ENCODE measurements at places on chromosomes 3 and 15. TPM values are rescaled to one million over a fixed set of nuclear protein-coding genes. Genes with fewer than 3 reads are reported as not detected.

Gene ANKDD1A
- total RNA-seq: 36.2 TPM

Gene SERPINI2
- total RNA-seq: not detected

Gene TNNC1
- total RNA-seq: 3.4 TPM

Gene ITPKA
- total RNA-seq: 1.3 TPM

Gene CFAP100
- 0.98 TPM for total RNA-seq

Gene IGDCC3
- total RNA-seq: 5.5 TPM

Gene TIGIT
- 0.12 TPM for total RNA-seq

Gene GP5
- 0.24 TPM for total RNA-seq

Gene HCN4
- not detected for total RNA-seq

DNA sequence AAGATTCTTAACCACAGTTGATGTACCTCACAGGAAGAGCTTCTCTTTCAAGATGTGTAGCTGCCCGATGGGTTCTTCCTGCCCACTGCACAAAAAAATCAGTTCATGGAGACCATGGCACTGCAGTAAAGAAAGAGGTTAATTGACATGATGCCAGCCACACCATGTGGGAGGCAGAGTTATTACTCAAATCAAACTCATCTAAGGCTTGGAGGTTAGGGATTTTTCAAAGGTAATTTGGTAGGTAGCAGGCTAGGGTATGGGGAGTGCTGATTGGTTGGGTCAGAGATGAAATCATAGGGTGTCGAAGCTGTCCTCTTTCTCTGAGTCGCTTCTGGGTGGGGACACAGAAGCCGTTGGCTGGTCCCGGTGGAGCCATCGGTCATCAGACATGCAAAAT, 57.4 kb upstream of the BDH1 start:
- no peak for DNase-seq

DNA sequence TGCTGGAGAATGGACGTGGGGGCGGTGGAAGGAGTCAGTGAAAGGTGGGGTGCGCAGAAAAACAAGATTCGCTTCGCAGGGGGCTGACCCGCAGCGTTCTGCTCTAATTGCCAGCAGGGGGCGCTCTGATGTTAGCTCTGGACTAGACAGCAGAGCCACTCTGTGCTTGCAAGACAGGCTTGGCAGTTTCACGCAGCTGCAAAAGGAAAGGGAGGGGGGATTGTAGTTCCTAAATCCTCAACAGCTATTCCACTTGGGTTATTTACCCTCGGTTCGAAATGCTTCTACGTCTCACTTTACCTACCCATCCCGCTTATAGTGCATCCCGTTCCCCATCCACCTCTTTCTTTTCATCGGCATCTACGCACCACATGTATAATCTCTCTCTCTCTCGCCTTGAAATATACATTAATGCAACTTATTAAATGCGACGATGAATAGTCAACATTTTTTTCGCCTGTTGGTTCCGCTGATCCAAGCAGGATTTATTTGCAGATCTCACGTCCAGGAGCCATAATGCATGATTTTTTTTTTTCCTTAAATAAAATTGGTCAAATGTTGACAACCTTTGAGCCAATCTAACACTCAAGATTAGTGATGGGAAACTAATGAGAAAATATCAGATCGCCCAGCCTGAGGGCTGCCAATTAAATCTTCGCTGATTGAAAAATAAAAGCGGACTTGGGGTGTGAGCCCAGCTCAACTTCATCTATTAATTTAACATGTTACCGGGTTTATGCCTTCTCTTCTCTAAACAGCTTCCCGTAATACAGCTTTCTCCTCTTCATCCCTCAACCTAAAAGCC, 216.4 kb downstream of the MEIS2 start:
- peak; percentile 94 for DNase-seq

- no peak for DNase-seq
Observed at GRCh38 chr3:55882006-55882405, 394.9 kb upstream of the WNT5A start.

DNA sequence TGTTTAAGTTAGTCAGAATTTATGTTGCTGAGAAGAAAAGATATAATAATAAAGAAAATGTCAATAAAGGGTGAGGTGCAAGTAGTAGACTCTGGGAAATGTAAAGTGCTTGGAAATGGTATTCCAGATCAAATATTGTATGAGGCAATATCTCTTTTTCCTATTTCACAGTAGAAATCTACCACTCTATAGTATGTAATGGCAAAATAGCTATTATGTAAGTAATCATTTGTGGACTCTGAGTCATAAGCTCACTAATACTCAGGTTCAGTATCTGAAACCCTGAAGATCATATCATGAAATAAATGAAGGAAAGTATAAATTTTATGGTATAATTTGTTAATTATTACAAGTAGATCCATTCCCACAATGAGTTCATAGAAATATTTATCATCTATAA, 322.1 kb downstream of the PYDC2 start:
- DNase-seq: no peak

DNA sequence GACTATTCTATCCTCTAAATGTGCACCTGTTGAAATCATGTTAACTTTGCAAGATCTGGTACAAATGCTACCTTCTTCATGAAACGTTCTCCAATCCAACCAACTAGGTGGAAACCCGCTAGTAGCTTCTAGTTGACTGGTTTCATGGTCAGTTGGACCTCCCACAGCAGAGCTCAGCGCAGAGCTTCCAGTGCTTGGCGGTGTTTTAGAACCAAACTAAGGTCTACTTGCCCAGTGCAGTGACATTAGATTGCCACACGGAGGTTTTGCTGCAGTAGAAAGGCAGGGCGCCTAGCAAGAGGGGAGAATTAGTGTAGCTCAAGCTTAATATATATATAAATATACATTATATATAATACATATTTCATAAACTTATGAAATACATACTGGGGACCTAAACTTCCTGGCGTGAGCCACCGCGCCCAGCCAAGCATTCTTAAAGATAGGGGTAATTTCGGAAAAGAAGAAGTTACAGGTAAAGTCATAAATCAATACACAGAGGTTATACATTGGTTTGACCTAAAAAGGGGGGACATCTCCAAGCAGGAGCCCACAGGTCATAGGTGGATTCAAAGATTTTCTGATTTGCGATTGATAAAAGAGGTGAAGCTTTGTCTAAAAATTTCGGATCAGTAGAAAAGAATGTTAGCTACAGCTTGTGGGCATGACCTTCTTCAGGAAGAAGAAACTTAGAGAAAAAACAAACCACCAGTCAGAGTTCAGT, 2.1 kb upstream of the OXSR1 start:
- no peak for DNase-seq

- no peak for DNase-seq
Observed at GRCh38 chr3:49912881-49913281, 9.2 kb upstream of the MST1R start.

GRCh38 chr3:107637416-107638183, 114.8 kb downstream of the BBX start:
- no peak for DNase-seq

- DNase-seq: no peak
Observed at GRCh38 chr3:46460051-46460450, 4.7 kb downstream of the LTF start.

DNA sequence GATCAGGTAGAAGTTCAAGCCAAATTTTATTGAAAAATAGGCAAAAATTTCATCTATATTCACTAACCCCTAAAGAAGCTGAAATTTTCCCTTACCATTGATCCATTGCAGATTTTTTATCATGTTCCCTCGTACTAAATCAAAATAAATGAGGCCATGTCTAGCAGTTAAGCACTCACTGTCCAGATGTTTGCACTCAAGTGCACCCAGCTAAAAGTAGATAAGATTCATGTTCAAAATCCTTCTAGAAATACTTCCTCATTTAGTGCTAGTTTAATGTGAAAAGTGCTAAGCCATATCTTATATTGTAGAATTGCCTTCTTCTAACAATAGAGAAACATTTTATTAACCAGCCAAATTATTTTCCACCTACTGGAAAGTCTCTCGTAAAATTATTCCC, 164.7 kb upstream of the UBE2E2 start:
- DNase-seq: no peak

DNA sequence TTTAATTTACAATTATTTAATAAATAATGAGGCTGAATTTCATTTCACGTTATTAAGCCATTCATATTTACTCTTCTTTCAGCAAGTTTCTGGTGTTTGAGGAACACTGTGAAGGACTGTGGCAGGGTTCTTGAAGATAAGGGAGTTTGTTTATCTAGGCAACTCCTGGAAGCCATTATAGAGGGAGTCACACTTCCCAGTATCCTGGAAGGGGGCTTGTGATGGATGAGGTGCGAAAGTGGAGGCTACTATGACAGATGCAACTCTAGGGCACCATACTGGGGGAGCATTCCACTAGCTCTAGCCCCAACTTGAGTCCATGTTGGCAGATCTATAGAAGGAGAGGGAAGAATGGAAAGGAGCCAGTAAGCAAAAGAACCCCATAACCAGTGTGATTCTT, 14.4 kb downstream of the CNOT10 start:
- DNase-seq: no peak

DNA sequence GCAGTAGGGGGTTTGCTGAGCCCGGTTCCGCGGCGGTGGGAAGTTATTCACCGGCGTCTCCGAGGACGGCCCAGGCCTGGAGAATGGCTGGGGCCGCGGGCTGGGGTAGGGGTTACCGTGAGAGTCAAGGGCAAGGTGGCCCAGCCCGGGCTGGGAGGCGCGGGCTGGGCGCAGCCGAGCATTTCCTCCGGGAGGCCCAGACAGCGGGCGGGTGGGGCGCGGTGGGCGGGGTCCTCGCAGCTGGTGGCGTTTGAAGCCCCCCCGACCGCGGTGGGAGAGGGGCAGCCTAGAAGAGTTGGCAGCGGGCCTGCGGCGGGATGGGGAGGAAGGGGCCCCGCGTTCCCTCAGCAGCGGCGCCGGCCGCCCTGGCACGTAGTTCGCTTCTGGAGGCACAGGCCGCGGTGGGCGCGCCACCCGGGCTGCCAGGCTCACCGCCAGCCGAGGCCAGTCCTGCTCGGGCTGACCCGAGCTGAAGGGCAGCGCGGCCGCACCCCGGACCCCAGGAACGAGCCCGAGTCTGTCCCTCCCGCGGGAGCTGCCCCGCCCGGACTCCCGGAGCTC, 960 bp upstream of the KLF13 start:
- DNase-seq: peak; percentile 55

DNA sequence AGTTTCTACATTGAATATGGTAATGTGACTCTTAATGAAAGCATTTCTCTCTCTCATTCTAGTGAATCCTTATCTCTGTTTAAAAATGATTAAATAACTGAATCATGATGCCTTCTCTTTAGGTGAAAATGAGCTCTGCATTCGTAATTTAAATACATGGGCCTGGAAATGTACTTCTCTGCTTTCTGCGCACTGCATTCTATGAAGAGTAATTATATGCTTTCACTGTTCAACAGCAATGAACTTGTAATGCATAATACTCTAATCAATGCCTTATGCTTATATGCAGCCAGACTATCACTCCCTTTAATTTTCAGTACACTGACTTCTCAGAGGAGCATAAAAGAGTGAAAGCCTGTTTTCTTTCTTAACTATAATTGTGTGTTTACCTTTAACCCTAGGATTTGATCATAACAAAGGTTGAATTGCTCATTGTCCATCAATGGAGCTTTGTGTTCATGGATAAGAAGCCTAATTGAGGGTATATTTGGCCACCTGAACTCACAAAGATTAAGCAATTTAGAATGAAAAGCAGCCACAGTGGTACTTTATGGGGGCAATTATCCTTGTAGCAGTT, 330.8 kb upstream of the PDZRN3 start:
- no peak for DNase-seq

- no peak for DNase-seq
Observed at GRCh38 chr15:84937144-84937543, 44.5 kb upstream of the PDE8A start.

DNA sequence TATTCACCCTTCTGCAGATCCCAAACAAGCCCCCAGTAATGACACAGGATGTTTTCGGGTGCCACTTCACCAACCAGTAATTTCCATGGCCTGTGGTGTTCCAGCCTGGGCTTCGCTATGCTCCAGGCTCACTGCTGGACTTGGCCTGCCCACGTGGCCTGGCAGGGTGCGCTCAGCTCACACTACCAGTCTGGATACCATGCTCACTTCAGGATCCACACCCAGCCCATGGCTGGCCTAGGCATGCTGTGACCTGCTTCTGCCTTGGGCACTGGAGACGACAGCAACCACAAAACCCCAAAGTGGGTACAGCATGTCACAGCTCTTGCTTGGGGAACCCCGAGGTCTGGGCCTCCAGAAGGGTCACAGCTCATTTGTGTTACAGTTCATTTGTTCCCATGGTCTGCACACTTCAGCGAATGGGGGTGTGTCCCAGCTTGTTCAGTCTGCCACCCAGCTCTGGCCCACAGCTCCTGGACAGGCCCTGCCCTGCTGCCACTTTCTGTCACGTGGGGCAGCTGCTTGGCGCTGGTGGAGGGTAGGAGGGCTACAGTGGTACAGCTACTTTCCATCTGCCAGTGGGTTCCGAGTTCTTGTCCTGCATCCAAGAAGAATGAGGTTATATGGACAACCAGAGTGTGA, 650.8 kb downstream of the MCTP2 start:
- DNase-seq: no peak

DNA sequence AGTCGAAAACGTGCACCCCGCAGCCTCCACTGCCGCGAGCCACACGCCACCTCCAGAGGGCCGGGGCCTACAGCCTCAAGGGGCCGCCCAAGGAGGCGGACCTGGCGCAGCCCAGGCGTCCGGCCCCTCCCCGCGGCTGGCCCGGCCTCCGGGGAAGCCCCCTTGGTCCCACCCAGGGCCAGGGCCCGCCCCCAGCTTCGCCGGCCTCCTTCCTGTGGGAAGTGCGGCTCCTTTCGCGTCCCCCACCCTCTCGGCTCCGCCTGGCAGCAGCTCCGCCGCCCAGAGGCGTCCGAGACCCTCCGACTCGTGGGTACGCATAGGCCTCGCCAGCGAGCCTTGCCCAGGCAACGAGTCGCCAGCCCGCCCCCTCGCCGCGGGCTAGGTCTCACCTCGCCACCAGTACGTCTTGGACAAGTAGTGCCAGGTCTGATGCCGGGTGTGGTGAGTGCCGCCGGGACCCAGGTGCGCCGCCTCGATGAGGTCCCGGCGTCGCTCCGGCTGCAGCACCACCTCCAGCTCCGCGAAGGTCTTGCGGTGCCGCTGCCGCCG, 642 bp downstream of the ZBTB11 start:
- peak; percentile 93 for DNase-seq

DNA sequence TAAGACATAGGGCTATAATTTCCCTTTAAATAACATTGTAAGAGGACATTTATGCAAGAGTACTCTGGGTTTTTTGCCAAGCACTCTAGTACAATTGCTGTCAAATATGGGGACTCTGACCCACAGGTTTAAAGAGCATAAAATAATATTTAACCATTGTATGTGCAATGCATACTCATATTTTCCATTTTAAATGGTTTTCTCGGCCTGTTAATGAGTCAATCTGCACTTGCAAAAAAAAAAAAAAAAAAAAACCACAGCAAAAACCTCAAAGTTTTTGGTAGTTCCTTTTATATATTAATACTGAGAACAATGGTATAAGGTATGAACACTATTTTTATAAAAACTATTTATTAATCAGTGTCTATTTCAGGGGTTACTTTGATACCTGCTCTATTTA, 304.0 kb upstream of the CBLB start:
- DNase-seq: no peak

DNA sequence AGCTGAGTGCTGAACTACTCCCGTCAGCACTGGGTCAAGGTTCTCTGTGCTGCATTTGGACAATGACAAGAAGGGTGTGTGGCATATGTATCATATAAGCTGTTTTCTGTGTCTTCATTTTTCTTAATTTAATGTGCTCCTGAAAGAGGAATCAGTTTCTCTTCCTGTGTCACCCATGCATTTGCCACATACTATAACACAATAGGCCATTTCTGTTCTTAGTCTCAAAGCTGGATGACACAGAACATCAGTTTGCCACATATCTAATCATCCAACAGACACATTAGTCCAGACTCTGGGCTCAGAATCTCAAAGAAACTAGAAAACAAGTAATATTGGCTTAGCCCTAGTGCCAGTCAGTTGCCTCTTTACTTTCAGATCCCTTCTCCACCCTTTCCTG, 34.1 kb downstream of the CEP19 start:
- no peak for DNase-seq
